ENCODE measurements at places on chromosomes 7 and 10.

GRCh38 chr10:96440361-96441292, 73.1 kb downstream of the TLL2 start:
- no peak for DNase-seq

DNA sequence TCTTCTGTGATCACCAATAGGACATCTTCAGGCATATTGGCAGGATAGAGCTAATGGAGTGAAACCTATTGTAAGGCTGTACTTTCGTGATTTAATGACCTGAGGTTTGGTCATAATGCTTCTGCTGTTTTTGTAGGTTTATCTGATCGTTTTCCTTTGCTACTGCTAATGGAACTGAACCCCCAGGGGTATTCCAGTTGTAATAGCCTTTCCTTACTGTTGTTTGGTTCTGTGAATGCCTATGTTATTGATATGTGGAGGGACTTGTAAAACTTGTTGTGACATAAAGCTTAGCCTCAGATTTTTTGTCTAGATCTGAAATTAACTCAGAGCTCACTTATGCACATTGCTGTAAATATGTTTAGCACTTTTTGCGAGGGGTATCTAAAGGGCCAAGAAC, 10.9 kb upstream of the VWA2 start:
- DNase-seq = no peak

DNA sequence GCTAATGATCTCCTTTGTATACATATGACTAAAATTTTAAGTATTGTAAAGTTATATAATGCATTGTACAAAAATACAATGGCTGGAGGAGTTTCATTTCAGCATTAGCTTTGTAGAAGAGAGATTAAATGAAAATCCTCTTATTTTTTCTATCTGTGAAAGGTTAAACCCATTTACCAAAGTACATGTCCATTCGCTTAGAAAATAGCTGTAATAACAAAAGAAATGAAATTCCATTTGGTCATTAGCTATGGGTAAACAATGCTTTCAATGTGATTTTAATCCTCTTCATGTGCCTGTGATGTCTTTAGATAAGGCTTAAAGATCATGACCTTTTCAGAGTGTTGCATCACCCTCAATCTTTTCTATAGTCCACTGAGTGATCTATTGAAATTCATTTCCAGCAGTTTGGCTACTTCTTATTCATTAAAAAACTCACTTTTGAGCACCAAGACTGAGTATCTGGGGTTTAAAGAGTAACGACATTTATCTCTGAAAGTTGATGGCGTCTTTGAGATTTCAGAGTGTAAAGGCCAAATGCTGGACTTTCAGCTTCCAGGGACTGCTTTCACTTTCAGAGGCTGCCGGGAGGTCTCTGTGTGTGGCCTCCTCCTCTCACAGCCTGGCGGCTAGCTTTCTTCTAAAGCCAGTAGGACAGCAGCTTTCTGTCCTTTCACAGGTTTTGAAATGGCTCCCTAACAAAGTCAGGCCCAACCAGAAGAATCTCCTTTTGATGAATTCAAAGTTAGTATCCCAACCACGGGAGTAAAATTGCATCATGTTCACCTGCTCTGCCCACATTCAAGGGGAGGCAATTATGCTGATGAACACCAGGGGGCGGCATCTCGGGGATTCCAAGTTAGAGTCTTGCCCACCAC, 701.4 kb upstream of the COBL start:
- no peak for DNase-seq

DNA sequence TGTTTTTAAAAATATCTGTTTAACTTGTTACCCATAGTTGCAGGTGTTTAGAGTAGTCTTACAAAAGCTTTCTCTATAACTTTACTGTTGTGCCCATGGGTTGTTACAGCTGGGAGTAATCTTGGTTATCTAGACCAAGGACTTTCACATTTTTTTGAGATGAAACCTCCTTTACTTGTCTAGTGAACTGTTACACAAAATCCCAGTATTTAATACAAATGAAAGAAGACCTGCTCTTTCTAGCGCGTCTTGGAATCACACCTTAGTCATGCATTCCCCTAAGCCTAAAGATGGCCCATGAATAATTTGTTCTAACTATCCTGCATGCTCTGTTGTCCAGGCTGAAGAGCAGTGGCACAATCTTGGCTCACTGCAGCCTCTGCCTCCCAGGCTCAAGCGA, 38.0 kb downstream of the CSGALNACT2 start:
- DNase-seq = no peak

DNA sequence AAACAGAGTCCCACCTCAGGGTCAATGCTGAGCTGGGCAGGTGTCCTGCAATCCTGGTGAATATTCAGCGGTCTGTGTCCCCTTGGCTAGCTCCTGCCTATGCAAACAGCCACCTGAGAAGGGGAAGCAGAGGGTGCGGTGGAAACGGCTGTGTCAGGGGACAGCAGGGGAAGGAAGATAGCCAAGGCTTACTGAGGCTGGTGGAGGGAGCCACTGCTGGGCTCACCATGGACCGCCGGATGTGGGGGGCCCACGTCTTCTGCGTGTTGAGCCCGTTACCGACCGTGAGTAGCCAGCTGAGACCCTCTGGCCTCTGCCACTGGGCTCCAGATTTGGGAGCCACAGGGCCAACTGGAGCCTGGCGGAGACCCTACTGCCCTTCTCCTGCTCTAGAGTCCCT, at the start of gene GHRHR:
TSS of gene GHRHR (plus strand) at position 112 of the 400 bp plus-strand sequence. CDS start at position 228, 116 bp downstream.
- no peak for DNase-seq

DNA sequence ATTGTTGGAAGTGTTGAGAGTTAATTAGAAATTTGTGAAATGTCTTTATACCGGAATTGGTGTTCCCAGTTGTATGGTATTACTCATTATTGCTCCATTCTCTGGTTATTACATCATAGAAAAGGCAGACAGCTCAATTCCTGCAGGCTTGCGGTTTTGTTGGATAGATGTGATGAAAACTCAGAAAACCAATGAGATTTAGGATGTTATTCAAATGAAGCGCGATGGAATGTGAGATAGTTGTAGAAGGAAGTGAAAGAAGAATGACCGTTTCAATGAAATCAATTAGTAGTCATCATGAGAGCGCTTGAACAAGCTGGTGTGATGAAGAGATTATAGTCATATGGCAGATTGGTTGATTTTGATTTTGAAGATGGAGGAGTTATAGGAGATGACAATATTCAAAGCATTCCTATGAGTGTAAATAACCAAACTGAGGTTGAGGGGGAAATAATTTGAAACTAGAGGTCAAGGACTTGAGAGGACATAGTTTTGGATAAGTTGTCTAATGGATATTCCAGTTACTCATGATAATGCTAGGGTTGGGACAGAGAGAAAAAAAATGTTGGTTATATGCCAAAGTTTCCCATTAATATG, 991.5 kb downstream of the NRG3 start:
- no peak for DNase-seq

DNA sequence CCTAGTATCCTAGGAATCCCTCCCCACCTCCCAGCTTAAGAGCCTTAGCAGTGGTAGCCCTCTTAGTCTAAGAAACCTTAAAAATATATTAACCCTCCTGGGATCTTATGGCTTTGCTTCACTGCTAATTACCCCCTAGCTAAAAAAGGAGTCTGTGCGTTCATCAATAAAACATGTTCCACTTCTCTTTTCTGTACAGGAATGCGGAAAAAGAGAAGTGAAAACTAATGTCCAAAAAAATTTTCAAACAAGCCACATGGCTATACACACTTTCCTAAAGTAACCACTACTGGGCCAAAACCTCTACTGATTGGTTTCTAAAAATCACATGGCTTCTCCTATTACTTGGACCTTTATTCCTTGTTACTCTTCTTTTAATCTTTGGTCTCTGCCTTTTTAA, 667.1 kb upstream of the LRRTM3 start:
- DNase-seq = no peak

GRCh38 chr10:72104472-72105097, 16.2 kb upstream of the SPOCK2 start:
- DNase-seq = no peak

GRCh38 chr7:142745091-142745635, 4.1 kb upstream of the PRSS1 start:
- no peak for DNase-seq

- no peak for DNase-seq
These were observed 11.2 kb downstream of the MXI1 start for GRCh38 chr10:110218632-110219031.

GRCh38 chr10:75876710-75877109, 445.3 kb downstream of the LRMDA start:
- DNase-seq = no peak

GRCh38 chr7:95828824-95829790, 56.8 kb downstream of the DYNC1I1 start:
- no peak for DNase-seq

GRCh38 chr7:28258240-28258639, 77.6 kb upstream of the JAZF1 start:
- DNase-seq = no peak

GRCh38 chr7:37440738-37441385, 7.8 kb downstream of the ELMO1 start:
- no peak for DNase-seq

- DNase-seq = no peak
These were observed 316.9 kb upstream of the LRRN3 start for GRCh38 chr7:110774071-110774470.

DNA sequence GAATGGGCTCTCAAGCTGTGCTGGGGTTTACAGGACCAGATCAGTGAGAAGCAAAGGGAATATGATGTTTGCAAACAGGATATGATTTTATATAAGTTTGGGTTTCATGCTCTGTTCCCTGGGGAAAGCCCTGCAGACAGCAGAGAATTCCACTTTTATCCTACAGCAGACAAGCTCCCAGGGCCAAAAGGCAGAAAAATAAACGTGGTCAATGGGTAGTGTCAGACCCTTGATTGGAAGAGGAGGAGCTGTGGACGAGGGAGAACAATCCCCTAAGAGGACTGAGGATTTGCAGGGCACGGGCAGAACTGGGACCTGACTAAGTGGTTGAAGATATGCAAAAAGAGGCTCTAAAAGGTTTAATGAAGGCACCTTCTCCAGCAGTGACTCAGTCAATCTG, 275.3 kb downstream of the HDAC9 start:
- no peak for DNase-seq

GRCh38 chr10:76974017-76974691, 663.5 kb downstream of the KCNMA1 start:
- peak; percentile 3 for DNase-seq

- peak; percentile 93 for DNase-seq
These were observed 29.8 kb upstream of the FIGNL1 start for GRCh38 chr7:50479743-50480517.

DNA sequence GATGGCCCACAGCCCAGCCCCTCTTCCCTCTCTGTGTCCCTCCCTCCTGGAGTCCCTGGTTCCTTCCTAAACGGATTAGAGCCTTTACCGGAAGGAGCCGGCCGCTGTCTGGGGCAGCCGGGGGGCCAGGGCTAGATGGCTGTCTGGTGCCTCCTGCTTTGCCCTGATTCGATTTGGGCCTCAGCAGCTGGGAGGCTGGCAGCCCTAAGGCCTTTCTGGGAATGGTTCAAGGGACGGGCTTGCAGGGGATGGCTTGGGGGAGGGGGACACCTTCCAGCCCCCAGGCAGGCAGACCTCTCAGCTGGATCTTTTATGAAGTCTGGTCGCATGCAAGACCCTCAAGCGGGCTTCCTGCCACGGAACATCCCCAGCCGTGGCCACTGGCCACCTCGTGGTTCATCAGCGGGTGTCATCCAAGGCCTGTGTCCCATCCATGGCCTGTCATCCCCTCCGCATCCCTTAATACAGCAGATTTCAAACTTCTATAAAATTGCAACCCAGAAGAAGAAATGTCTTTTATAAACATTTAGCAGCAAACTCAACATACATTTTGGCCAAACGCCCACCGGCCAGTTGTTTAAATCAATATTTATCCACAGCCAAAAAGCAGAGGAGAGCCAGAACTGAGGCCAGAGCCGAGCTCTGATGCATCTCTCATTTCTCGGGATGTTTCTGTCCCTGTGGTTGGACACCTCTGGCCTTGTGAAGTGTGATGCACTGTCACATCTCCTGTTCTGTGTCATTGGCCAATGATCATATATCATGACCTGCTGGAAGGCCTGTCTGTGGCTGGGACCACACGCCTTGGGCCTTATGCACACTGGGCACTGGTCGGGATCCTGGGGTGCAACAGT, 52.0 kb downstream of the GTF2IRD1 start:
- DNase-seq = no peak

GRCh38 chr10:128779416-128779815, 653.2 kb upstream of the MKI67 start:
- DNase-seq = no peak

GRCh38 chr7:156116514-156117215, 304.4 kb upstream of the SHH start:
- no peak for DNase-seq

GRCh38 chr7:105638902-105639495, 57.7 kb upstream of the EFCAB10 start:
- peak; percentile 84 for DNase-seq

DNA sequence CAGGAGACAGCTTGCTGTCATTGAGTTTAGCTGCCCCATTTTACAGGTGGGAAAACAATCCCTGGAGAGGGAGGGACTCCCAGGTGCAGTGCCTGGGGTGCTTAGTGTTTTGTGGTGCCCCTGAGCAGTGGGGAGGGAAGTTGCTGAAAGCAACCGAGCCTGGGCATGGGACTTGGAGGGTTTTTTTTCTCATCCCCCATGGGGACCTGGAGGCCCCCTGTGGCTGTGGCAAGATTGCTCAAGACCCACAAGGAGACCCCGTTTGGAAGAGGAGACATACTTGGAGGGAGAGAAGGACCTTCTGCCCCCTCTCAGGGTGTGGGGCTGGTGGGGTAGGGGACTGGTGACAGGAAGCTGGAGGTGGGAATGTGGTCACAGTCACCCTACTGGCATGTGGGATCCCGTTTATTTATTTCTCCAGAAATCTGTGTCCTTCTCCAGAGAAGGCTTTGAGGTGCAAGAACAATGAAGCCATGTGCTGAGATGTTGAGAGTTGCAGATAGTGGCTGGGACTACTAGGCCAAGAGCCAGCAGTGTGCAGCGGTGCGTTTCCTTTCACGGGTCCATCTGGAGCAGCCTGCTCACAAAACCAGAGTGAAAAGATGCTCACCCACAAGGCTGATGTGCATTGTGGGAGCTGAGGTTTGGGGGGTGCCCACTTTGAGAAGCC, 21.5 kb downstream of the ZMIZ1 start:
- DNase-seq = peak; percentile 44

- DNase-seq = no peak
These were observed 3.6 kb upstream of the IFIT1 start for GRCh38 chr10:89388806-89389205.

- DNase-seq = no peak
These were observed 885 bp upstream of the NKX1-2 start for GRCh38 chr10:124450783-124451057.

DNA sequence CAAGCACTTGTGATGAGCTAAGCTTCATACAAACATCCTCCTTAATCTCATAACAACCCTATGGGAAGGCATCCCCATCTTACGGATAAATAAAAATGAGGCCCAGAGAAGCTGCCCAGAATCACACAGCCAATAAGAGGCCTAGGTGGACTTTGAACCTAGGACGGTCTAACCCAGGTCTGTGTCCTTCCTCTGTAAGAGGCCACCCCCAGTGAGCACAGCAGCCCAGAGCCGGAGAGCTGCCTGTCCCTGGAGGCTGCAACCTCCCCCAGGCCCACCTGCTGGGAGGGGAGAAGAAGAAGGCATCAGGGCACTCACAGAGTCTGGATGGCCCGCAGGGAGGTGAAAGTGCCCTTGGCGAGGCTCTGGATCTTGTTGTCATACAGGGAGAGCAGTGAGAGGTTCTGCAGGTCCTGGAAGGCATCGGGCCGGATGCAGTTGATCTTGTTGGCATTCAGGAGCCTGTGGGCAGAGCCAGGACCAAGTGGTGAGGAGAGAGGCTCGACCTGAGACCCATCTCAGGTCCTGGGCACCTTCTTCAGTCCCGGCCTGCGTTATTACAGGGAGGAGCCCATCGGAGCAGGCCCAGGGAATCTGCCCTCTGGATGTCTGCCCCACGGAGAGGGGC, 129.6 kb downstream of the SLIT1 start:
- no peak for DNase-seq

GRCh38 chr10:77825965-77826364, 100.6 kb downstream of the DLG5 start:
- DNase-seq = no peak

- no peak for DNase-seq
These were observed 1.7 kb downstream of the RHOBTB1 start for GRCh38 chr10:60942134-60942787.
